ENCODE measurements at places on chromosomes 6 and 20.

DNA sequence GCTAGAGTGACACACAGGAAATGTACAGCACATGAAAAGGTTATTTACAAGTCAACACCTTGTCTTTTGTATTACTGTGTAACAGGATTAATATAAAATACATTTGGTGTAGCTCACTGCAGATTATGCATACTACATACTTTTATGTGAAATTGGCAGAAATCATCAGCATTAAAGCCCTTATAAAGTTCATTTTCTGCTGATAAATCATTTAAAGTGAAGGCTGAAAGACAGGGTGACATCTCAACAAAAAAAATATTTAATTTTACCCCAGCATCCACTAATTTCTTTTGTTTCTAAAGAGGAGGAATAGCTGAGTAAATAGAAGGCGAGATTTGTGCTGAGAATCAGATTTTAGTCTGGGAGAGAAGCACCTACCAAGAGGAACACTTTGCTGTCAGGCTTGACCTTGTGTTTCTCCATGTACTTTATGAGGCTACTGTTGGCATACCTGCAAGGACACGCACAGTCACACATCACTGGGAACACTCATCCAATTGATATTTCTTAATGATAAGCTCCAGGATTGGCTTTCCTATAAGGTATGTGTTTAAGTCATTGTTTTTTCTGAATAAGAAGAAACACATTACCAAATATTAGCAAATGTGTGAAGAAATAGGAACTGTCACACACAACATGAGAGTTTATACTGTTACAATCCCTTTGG, 146.6 kb upstream of the SLC22A16 start:
- DNase-seq, result no peak

DNA sequence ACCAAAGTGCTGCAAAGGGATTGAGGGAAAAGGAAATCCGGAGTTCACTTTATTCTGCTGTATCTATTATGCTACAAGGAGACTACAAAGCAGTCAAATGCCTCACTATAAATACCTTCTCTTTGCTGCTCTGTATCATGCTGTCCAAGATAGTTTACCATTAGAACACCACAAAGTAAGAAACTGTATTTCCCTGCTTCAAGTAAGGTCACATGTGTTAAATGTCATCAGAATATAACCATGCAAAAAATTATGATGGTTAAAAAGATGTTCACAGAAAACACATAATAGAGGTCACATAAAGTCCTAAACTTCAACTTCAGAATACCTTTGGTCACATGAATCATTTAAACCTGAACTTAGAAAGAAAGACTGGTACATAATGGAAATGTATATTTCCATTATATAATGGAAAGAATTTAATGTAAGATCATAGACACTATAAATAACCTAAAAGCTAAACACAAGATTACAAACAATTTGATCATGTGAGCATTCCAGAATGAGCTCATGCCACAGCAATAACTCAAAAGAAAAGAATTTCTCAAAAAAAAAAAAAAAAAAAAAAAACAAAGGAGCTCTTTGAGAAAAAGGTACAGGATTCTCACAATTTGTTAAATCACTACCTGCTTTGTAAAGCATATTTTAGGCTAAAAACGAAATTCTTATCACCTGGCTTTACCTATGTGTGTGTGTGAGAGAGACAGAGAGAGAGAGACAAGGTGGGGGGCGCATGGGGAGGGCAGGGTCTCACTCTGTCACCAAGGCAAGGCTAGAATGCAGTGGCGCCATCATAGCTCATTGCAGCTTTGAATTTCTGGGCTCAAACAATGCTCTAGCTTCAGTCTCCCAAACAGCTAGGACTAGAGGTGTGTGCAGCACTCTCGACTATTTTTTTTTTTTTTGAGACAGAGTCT, 58.7 kb downstream of the KIF13A start:
- no peak for DNase-seq

- DNase-seq, result no peak
Measured at GRCh38 chr6:38847497-38847896, 132.4 kb downstream of the DNAH8 start.

GRCh38 chr6:35174088-35174434, 32.9 kb upstream of the TCP11 start:
- no peak for DNase-seq

GRCh38 chr6:12009180-12009685, 2.9 kb upstream of the HIVEP1 start:
- DNase-seq, result no peak

GRCh38 chr20:63735859-63736718, at the start of gene LIME1:
Gene LIME1 (plus strand): TSS chr20:63736664. CDS start chr20:63737550, 886 bp downstream.
- DNase-seq, result no peak

DNA sequence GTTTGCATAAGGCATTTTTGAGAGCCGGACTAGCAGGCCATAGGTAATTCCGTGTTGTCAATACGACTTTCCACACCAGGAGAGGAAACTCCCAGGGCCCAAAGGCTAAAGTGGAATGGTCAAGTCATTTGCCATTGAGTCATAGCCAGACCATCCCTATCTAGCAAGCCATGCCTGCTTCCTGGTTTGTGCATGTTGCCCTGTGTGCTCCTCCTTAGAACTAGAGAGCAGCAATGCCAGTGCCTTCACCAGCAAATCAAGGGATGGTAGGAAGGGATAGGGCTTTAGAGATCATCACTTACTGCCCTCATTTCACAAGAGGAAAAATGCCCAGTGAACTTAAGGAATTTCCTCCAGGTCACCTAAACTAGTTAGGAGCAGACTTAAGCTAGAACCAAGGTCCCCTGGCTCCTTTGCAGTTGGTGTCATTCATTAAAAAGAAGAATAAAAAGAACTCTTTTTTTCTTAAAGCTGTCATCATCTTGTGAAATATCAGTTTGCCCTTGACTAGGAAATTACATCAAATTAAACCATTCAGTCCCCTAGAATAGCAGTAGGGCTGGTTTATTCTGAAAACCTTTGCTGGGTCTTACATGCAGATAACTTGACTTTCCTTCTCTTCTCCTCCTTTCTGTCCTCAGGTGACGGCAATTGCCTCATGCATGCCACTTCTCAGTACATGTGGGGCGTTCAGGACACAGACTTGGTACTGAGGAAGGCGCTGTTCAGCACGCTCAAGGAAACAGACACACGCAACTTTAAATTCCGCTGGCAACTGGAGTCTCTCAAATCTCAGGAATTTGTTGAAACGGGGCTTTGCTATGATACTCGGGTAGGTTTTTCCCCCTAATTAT, 7.4 kb downstream of the TNFAIP3 start:
- no peak for DNase-seq

- DNase-seq, result peak; percentile 3
Measured at GRCh38 chr20:16761305-16761829, 13.2 kb downstream of the OTOR start.

DNA sequence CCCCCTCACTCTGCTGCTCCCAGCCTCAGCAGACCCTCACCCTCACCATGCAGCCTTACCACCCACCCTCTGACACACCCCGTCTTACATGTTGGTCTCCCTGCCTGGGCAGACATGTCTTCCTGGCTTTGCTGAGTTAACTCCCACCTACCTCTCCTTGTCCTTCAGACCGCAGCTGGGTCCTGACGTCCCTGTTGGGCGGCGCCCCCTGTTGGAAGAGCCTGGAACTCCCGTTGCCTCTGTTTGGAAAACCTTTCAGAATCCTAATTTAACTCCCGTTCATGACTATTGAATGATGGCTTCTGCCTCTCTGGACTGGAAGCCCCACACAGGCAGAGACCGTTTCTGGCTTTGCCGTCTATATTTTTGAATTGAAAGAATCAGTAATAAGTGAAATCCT, 245.1 kb downstream of the MYLK4 start:
- no peak for DNase-seq

DNA sequence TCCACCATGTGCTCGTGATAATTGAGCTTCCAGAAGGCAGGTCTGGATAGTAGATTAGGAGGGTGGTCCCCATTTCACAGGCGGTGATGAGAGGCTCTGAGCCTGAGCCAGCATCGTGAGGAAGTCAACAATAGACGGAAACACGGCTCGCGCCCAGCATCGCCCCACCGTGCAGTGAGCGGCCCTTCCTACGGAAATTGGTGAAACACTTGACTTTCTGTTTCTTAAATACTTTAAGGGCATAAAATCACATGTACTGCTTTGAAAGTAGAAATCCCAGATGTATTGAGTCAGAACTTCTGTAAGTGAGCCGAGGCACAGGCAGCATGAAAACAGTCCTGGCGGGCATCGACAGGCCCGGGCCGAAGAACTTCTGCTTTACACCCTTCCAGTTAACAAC, 4.3 kb upstream of the KIF25 start:
- DNase-seq, result no peak

- DNase-seq, result no peak
Measured at GRCh38 chr6:96917098-96917497, 7.4 kb upstream of the KLHL32 start.

DNA sequence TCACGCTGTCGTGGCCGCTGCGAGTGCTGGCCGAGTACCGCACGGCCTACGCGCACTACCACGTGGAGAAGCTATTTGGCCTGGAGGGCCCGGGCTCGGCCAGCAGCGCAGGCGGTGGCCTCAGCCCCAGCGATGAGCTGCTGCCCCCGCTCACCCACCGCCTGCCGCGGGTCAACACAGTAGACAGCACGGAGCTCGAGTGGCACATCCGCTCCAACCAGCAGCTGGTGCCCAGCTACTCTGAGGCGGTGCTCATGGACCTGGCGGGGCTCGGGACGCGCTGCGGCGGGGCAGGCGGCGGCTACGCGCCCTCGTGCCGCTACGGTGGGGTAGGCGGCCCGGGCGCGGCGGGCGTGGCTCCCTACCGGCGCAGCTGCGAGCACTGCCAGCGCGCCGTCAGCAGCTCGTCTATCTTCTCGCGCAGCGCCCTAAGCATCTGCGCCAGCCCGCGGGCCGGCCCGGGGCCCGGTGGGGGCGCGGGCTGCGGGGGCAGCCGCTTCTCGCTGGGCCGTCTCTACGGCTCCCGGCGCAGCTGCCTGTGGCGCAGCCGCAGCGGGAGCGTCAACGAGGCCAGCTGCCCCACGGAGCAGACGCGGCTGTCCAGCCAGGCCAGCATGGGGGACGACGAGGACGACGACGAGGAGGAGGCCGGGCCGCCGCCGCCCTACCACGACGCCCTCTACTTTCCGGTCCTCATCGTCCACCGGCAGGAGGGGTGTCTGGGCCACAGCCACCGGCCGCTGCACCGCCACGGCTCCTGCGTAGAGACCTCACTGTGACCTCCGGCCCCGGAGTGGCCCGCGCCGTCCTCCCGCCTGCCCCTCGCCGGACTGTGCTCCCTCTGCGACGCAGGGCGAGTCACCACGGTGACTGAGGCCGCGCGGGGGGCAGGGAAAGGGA, 5.7 kb downstream of the TMEM151B start:
- no peak for DNase-seq

- no peak for DNase-seq
Measured at GRCh38 chr6:110735666-110736065, 79.6 kb downstream of the CDK19 start.

DNA sequence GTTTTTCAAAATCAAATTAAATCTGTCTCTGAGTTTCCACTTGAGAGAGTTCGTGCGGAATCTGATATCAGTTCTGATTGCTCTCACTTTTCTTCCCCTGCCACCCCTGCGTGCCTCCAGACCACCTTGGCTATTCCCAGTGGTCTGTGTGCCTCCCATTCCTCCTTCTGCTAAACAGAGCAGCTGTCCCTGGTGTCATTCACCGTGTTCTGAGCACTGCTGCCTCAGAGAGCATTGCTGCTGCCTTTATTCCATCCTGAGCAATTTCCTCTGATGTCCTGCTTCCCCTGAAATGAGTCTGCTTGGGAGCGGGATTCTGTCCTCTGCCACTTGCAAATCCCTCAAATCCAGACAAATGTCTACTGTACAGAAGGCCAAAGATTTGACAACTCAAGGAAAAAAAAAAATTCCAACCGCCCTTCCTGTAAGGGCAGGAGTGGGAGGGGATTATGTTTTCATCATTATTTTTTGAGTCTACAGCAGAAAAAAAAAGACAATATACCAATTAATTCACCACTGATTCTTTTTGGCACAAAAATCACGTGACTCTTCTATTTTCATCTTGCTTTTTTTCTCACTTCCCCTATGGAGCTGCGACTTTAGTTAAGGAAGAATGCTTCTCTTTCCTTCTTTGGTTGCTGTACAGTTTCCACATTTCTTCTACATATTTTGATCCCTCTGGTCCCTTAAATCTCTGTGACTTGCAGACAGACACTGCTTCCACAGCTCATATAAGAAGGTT, 833.0 kb downstream of the EPHA7 start:
- DNase-seq, result no peak

GRCh38 chr6:78089531-78089930, 436.7 kb downstream of the MEI4 start:
- DNase-seq, result no peak

DNA sequence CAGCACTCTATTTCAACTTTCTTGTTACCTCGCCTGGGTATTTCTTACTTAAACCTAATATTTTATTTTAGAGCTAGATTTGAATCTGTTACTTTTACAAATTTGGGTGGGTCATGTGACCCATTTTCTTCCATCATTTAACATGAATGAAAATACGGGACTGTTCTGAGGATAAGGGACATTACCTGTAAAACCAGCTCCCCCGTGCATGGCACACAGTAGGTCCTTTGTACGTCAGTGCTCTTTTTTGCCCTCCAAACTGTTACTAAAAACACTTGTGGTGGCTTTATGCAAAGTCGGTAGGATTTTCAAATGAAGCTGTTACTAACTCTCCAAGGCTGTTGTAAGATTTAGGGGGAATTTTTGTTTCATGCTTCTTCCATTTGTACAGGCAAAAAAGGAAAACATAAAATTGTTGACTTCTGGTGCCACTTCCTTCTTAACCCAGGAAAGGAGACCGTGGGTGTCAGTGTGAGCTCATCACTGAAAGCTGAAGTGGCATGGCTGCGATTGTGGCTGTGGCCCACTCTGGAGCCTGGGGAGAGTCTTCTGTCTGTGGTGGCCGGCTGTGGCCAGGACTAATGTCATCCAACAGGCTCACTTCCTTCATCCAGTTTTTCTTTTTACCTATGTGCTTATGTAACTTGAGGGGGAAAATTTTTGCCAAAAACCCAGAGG, 40.2 kb upstream of the PXDC1 start:
- DNase-seq, result no peak

DNA sequence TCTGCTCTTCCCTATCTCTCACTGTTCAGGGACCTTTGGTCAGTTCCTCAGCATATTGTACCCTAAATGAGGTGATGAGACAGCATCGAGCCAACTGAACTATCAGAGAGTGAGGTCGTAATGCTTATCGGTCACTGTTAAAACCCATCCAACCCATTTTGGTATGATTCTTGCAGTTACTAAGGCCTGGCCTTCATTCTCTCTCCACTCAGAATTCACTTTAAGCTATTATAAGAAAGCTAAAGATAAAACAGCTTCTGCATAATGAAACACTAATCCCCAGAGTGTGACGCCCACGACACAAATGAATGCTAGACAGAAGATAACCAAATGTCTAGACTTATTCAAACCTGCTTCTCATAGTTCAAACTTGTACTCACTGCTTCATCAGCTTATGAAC, 175.8 kb downstream of the GMPR start:
- no peak for DNase-seq
